ENCODE measurements at places on chromosomes 1 and 21.

DNA sequence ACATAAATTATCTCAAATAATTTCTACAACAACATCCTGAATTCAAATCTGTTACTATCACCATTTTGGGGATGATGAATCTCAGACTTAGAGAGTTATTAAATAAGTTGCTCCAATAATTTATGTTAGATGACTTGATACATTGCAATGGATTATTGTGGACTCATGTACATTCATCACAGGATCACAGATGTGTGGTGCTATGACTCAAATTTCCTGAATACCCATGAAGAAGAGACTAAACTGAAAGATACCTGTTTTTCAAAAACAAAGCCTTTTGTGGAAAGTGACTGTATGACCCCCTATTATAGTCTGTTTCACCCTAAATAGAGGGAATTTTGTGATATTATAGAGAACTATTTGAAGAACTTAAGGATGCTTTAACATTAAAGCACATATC, 315.0 kb downstream of the PLA2G4A start:
- no peak for DNase-seq

DNA sequence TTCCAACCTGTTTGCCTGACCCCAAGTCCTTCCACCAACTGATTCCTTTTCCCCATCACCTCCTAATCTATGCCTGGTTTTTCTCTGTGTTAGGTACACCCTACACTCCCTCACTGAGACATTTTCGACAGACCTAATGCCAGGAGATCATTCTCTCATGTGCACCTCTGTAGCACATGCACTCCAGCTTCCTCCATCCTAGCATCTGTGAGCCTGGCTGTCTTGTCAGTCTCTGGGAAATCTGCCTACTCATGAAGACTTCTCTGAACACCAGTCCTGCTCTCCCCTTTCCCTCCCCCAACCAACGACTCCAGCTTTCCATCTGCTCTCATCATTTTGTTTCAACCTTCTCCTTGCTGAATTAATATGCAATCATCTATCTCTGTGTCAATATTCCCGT, 987 bp downstream of the MED8 start:
- DNase-seq: no peak

- DNase-seq: no peak
These were observed 1338.7 kb upstream of the ADGRL2 start for GRCh38 chr1:80462006-80462405.

DNA sequence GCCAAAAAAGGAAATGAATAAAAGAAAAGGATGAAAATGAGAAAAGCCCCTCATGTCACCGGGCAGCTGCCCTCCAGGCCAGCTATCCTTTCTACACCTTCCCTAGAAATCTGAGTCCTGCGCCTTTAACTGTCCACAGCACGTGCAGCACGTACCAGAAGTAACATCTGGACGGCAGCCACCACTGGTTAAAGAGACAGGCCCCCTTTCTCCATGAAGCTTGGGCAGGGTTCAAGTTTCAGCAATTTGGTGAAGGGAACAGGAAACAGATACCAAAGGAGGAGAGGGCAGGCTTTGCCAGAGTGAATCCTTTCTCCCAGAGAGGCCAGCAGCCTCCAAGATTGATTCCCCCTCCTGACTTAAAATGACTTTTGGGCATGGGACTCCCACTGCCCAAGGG, 3.6 kb upstream of the KIAA2013 start:
- DNase-seq: peak; percentile 65

- DNase-seq: no peak
These were observed 87.3 kb upstream of the IFFO2 start for GRCh38 chr1:19043579-19044443.

GRCh38 chr1:232902774-232903350, 47.5 kb upstream of the NTPCR start:
- DNase-seq: peak; percentile 62
